ENCODE measurements at places on chromosomes 1 and 21.

DNA sequence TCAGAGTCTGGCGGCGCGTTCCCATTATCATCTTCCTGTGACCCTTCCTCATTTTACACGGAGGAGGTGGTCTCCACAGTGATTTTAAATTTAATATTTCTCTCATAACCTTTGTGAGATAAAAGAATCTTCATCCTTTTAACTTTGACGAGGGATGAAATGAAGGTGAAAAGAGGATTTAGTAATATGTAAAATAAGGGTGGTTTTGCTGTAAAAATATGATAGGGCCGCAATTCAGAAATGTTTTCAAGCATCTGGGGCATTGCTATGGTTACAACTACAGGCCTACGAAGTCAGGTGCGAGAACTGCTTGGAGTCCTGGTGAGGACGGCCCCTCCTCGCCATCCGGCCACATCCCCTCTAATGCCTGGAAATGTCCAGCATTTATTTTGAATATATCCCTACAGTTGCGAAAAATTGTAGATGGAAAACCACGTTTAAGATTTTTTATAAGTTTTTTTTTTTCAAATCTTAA lies 422 bp upstream of the RSBN1 start:
- no peak for DNase-seq

GRCh38 chr1:87044840-87045239 lies 130.4 kb downstream of the HS2ST1 start:
- DNase-seq: no peak

- no peak for DNase-seq
Observed at GRCh38 chr1:200258447-200259375, 151.1 kb downstream of the ZNF281 start.

DNA sequence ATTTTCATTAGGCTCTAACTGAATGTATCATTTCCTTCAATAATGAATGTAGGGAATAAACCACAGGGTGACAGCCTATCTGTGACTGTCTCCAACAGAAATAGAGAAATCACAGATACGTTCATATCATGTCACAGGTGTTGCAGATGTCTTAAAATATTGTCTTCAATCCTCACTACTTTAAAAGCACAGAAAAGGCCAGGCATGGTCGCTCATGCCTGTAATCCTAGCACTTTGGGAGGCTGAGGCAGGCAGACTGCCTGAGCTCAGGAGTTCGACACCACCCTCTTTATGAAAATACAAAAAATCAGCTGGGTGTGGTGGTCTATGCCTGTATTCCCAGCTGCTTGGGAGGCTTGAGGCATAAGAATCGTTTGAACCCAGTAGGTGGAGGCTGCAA lies 8.2 kb downstream of the CREG1 start:
- no peak for DNase-seq

- DNase-seq: peak; percentile 14
Observed at GRCh38 chr1:208731981-208732821, 488.0 kb upstream of the PLXNA2 start.

DNA sequence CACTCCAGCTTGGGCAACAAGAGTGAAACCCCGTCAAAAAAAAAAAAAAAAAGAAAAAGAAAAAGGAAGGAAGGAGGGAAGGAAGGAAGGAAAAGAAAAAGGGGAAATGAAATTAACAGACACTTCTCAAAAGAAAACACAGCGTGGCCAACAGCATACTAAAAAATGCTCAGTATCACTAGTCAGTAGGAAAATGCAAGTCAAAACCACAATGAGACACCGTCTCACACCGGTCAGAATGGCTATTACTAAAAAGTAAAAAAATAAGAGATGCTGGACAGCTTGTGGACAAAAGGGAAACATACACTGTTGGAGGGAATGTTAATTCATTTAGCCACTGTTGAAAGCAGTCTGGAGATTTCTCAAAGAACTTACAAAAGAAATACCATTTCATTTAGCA lies 369.5 kb upstream of the BRINP3 start:
- no peak for DNase-seq

DNA sequence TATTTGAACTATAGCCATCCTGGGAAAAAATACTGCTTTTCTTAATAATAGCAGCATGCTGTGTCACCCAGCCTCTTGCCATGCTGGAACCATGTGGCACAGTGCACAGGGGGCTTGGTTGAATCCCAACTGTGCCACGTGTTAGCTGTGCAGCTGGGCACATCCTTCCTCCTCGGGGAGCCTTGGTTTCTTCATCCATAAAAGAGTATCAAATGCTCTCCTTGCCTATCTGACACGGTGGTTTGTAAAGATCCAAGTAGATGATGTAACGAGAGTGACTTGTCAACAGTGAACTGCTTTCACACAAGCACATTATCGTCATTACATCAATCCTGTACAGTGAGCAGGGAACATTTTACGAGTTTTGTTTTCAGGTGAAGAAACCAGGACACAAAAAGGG lies 24.4 kb downstream of the VASH2 start:
- DNase-seq: no peak

Measured in GM18507 (cell line).